ENCODE measurements at places on chromosomes 5 and 9.
A peak's percentile ranks its signal among the peaks of the same experiment; 100 is the strongest.

- no peak for DNase-seq
Observed at GRCh38 chr5:175671013-175671412, 13.1 kb downstream of the HRH2 start.

GRCh38 chr5:161547406-161547737 is 847 bp upstream of the GABRB2 start:
- DNase-seq, result no peak

DNA sequence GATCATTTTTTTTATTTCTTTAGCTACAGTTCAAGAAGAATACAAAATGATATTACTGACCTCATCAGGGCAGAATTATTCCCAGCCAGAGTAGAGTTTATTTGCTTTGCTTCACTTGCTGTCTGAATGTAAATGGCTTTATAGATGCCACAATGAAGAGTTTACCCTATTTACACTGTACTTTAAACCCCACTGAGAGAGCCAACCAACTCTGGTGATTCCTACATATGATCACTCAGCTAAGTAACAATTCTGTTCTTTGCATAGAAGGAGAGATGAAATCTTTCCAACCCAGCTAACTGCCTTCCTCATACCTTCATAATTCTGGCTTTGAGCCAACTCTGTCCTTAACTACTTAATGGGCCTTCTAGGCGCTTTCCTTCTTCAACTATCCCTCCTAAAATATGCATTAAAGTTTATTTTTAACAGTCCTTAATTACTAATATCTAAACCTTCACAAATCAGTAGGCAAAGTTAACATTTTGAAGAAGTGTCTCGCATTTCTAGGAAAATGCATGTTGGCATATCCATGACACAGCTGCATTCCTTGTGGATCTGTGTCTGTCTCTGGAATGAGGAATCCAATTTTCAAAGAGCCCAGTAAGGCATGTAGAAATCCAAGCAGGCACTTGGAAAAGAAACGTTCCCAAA is 284.8 kb upstream of the GRAMD2B start:
- no peak for DNase-seq

- no peak for DNase-seq
Observed at GRCh38 chr9:27395484-27395921, 98.6 kb upstream of the EQTN start.

- no peak for DNase-seq
Observed at GRCh38 chr5:134527156-134527960, 1.9 kb downstream of the JADE2 start.

DNA sequence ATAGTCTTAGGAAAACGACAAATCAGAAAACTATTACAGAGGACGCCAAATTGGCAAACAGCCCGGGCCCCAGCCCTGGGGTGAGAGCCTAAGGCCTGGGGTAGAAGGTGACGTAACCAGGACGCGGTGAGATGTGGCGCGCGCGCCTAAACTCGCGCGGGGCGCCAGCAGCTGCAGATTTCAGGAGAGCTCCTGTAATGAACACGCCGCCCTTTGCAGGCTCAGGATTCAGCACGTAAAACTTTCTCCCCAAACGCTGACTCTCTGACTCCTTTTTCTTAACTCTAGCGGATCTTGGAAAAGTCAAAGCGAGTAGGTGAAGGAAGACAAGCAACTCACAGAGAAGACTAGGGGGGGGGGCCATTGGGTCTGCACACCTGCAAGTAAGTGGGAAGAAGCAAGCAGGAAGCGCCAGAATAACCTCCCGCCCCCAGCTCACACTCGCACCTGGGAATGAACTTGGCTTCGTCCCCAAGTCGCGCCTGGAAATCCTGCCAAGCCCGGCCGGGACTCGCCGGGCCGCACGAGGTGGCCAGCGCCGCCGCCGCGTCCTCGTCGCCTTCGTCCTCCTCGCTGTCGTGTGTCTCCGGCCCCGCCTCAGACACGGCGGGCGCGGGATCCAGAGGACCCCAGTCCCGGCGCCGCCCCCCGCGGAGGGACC is 822 bp downstream of the RASEF start:
- DNase-seq, result no peak

DNA sequence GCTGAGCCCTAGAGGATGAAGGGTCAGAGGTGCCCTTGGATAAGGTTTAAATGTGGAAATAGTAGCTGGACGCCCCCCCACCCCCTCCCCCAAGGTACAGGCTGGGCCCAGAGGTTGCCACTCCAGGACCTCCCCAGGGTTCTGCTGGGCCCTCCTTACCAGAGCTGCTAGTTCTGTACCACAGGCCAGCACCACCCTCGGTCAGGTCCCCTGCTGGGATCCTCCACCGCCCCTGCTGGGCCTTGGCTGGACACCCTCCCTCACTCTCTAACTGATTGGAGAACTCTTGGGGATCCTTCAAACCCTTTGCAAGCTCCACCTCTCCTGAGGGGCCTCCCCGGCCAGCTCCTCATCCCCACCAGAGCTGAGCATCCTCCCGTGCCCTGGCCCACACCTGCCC is 34.9 kb downstream of the PTGES start:
- no peak for DNase-seq

DNA sequence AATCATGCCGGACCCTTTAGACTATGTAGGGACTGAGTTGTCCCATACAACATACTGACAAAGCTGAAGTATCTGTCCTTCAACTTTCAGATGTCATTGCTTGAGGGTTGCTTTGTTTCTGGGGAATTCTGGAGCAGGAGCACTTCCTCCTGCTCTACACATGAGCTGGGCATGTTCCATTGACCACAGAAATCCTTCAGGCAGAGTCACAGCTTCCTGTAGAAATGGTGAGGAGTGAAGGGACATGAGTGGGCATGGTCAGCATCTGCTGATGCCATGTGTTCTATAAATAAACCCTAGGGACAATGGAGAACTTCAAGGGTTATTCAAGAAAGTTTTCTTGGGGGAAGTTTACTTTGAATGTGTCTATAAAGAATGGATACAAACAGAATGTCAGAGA is 296.6 kb upstream of the FBXL7 start:
- DNase-seq, result no peak

DNA sequence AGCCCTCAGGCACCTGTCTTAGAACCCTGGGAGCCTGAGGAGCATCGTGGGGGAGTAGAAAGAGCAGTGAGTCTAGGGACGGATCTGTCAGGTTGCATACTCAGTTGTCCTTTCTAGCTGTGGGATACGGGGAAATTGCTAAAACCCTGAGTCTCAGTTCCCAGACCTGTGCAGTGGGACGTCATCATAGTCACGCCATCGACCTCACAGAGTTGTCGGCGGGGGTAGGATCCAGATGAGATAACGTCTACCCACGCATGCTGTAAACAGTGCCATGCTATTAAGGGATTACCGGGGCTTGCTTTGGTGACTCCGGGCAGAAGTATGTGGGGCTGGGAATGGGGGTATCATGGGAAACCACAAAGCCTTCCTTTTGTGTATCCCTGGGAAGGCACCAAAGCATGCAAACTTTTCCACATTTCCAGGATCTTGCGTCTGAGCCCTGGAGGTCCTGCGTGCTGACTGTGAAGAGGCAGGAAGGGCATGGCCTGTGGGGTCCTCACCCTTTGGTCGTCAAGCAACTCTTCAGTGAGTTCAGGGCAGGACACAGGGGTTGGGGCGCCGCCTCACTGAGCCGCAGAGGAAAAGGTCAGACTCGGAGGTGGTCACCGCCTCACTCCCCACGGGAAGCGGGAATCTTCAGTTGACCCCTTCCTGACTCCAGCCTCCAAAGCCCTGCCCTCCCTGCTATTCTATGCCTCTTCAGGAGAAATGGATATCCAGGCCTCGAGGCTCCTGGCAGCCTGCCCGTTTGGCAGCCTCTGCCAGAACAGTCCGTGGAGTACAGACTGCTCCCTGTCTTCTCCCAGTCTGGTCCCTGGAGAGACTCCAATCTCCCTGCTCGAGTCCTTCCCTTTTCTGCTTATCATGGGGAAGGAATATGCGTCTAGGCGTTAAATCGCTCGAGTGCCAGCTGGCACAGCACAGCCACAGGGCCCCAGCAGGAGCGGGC is 186.8 kb upstream of the KLF9 start:
- DNase-seq, result peak; percentile 42

DNA sequence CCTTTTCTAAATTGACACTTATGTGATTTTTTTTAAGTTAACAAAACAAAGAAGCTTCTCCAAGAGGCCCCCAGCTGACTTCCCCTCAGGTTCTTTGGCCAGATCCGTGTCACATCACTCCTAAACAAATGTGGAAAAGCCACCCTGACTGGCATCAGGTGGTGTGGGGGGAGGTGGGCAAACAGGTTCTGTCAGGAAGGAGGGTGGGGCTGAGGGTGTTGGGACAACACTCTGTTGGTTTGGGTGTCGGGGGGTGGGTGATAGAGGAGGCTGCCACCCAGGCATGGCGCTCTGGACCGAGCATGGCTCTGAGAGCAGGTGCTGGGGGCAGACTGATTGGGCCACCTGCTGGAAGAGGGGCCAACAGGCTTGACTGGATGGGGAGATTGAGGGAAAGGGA is 210.9 kb downstream of the HSPA4 start:
- DNase-seq, result no peak

- no peak for DNase-seq
Observed at GRCh38 chr5:172648013-172648381, 6.9 kb downstream of the NEURL1B start.

- DNase-seq, result no peak
Observed at GRCh38 chr5:154273963-154274827, 83.7 kb downstream of the GALNT10 start.

DNA sequence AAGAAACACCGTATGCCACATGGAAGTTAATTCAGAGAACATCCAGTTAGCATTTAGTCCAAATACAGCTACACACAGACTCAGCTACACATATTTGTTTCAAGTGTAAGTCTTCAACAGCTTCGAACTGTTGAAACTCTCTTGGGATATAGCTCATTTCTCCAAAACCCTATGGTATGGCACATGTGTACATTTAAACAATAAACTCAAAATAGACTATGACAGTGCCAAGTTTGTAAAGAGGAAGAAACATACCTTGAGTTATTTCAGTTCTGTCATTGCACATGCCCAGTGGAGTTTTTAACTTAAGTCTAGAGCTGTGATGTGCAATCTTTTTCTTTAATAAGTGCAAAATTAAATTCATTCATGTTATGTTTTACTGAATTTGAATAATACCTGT is 155.1 kb upstream of the RAI14 start:
- DNase-seq, result no peak

DNA sequence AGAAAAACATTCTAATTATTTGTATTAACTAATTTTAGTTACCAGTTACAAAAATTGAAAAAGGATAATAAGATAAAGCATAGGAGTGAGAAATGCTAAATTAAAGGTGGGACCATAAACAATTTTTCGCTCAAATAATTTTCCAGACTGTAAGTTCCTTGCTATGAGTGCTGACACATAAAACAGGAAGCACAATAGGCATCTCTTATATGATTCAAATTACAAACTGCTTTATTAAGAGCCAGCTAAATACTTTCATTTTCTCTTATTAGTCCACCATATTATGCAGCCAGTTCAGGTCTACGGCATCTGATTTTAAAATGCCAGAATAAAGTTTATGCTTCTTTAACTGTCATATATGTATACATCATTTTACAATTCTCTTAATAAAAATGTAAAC is 4.4 kb downstream of the RC3H2 start:
- DNase-seq, result no peak

- DNase-seq, result no peak
Observed at GRCh38 chr5:50415912-50416311, 25.2 kb downstream of the EMB start.

DNA sequence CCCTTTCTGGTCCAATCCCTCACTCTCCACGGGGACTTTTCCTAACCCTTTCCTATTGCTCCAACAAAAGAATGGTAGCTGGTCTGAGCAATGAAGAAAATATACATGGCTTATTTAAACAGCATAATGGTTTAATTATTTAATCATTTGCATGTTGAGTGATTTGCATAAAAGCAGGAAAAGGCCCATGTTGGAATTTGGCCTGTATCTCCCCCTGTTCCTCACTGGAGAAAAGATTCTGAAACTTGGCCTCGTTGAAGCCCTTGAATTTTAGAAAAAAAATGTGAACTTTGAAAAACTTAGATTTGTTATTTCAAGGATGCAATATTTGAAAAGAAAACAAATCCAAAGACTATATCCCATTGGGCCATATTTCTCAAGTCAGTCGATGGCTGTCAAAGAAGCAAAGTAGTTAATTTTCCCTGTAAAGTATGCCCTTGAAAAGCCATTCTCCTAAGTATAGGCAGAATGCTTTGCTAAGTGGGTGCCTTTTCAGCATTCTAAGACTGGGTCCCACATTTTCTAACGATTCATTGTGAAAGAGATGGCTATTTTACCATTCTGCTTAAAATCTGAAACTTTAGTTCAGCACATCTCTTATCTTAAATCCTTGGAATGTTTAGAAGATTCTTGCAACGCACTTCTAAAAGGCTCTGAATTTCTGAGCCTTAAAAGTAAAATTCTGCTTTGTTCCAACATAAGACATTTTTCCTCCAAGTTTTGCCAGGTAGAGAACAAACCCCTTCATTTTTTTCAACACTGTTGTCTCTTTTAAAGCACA is 428.8 kb downstream of the ARHGEF28 start:
- DNase-seq, result no peak

DNA sequence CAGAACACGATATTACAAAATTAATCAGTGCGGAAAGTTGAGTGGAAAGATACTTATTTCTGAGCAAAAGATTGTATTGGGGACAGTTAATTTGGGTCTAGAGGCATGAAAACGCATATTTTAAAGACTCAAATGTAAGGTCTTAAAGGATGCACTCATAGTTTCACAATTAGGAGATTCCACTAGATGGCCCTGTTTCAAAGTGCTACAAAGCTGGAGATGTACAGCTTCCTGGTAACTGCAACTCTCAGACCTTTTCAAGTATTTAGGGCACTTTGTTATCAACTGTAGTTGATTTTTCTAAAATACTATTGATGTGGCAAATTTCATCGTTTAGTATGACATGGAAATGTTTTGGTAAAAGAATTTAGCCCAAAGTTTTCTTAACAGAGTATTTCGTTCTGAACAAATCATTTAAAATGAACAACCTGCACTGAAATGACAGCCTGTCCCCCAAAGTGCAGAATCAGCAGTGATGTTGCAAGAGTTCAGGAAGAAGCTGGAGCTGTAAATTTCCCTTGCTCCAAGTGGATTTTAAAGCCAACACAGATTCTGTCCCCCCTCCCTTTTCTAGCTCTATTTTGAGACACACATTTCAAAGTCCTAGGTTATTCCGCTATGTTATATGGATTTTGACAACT is 16.2 kb upstream of the NDUFB6 start:
- peak; percentile 11 for DNase-seq

DNA sequence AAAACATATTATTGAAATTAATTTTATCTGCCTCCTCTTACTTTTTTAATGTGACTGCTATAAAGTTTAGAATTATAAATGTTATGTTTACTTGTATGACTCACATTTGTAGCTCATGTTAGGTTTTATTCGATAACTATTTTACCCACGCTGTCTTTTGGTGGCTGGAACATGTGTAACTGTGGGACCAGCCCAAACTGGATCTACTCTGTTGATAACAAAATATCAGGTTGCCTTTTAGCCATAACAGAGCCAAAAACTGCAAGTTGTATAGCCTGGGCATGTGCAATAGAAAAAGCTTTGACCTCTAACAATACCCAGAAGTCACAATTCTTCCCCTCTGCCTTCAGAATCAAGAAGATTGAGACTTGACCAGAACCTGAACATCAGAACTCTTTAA is 356.5 kb downstream of the PRELID2 start:
- no peak for DNase-seq

- no peak for DNase-seq
Observed at GRCh38 chr5:137144656-137145055, 354.5 kb downstream of the SPOCK1 start.

Measured in NCI-H2081 treated with DMSO at 0.1 percent for 48 hours (cell line).